Activated CD4-positive, alpha-beta T cell treated with anti-CD3 and anti-CD28 coated beads for 24 hours (primary cell): ENCODE measurements at places on chromosomes 4 and X.

DNA sequence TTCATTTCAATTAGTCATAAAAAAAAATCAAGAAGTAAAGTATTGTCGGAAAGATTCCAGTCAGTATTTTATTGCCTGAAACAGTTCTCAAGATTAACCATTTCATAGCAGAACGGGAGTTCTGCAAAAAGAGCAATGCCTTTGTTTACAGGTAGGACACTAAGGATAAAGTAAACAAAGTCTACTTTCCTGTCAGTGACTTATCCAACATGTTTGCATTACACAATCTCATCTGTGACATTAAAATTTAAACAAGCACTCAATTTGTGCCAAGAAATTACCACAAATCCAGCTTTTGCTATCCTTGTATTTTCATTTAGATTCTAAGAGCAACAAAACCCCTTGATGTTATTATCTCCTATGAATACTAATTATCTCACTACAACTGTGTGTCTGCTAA, 306.5 kb upstream of the LDB2 start:
- DNase-seq, result no peak

DNA sequence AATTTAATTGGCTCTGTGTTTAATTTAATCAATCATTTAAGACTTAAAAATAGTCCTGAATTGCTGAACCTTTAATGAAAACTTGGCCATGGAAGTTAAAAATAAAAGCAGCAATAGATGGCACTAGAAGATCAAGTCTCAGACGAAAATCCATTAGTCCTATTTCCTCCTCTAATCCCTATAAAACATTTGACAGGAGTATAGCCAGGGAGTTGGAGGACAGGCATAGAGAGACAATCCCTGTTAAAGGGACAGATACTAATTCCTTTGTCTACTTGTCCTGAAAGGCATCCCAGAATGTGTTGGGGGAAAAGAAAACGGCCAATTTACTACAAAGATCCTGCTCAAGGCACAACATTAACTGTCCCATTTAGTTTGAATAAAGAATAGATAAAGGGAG, 276.3 kb upstream of the TACR3 start:
- no peak for DNase-seq

DNA sequence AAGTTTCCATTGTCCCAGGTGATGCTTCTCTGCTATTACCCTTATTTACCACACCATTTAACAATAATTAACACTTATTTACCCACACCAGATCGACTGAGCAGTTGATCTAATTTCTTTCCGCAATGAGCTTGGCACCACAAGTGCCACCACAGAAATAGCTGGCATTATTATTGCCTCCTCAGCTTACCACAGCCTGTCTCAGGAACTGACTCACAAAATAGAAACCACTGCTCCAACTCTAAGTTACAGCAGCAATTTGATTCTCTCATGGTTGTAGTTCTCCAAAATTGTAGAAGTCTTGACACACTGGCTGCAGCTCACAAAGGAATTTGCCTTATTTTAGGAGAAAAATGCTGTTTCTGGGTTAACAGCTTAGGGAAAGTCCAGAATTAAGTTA, 22.5 kb downstream of the ZNF721 start:
- DNase-seq, result no peak

GRCh38 chrX:81874807-81875206, 672.9 kb downstream of the SH3BGRL start:
- DNase-seq, result no peak

DNA sequence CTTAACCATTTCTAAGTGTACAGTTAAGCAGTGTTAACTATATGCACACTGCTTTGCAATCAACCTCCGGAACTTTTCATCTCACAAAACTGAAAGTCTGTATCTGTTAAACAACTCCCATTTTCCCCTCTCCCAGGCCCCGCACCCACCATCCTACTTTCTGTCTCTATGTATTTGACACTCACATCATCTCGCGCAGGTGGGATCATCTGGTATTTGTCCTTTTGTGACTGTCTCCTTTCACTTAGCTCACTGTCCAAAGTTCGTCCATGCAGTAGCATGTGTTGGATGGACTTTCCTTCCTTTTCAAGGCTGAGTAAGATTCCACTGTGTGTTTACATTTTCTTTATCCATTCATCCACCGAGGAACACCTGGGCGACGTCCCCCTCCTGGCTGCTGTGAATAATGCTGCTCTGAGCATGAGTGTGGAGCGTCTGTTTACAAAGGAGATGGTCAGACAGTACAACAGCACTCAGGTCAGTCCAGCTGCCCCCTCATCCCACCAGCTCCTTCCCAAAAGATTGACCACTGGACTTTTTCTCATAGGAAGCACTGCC, 39.8 kb downstream of the DCTD start:
- DNase-seq, result no peak

DNA sequence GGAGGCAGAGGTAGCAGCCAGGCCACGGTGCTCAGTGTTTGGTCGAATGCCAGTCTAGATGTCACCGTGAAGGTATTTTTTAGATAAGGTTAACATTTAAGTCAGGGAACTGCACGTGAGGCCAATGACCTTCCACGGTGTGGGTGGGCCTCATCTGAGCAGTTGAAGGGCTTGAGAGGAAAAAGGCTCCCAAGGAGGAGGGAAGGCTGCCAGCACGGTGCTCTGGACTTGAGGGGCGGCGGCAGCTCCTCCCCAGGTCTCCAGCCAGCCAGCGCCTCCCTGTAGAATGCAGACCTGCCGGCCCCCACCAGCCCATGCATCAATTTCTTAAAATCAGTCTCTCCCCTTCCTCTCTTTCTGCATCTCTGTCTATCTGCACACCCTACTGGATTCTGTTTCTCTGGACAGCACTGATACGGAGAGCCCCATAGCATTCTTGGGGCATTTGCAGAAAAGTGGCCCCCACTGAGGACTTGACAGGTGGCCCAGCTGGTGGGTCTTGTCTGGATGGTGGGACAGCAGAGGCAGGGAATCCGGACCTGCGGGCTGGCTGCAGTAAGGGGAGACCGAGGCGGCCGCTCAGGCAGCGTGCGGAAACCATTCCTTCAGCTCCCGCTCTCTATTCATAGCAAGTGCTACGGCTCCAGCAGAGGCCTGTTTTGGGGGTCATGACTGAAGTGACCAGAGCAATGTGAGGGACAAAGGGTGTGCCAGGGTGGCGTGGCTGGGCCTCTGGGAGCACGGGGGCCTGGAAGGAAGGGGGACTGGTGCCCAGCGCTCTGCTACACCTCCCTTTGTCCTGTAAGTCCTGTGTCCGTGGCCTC, 7.9 kb upstream of the RGS12 start:
- no peak for DNase-seq

- no peak for DNase-seq
Observed at GRCh38 chr4:17773135-17773698, 8.2 kb downstream of the FAM184B start.

DNA sequence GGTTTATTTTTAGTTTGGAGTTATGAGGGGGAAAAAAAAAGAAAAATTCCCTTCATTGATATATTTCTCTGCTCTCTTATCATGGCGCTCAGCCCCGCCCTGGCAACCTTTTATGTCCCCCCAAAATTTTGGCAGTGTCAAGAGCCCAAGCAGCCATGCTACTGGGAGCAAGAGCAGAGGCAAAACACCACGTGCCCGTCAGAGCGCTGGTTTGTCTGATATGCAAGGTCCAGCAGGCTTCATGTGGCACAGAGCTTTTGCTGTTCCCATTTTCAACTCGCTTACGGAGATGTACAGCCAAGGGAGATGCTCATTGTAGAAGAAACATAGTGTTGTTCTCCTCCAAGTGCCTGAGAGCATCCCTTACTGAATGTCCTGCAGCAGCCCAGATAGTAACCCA, 27.3 kb downstream of the SLITRK2 start:
- DNase-seq, result no peak

DNA sequence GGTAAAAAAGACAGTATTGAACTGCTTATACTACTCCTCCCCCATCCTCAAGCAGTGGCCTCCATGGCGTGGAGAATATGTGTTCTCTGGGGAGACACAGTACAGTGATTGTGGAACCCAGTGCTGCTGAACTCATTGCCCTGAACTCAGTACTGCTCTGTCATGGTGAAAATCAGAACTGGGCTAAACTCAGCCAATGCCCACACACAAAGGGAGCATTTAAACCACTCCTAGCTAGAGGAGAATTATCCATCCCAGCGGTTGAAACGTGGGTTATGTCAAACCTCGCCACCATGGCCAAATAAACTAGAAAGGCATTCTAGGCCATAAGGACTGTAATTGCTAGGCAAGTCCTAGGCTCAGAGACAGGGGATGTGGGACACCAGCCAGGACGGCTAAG, 131.8 kb downstream of the SPOCK3 start:
- DNase-seq, result no peak

DNA sequence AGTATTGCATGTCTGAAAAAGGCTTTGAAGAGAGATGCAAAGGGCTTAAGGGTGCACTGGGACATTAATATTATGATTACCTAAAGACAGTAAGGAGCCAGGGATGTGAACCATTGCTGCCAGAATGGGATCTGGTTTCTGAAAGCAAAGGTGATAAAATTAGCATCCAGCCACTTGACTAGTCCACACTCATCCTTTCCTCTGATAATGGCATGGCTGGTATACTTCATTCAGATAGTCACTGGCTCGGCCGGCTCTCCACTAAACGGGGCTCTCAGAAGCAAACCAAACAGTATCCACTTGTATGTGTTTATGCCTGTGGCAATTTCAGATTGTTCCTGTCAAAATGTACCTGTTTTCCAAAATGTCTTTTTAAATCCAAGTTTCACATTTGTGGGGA, 46.4 kb downstream of the MAMLD1 start:
- no peak for DNase-seq

DNA sequence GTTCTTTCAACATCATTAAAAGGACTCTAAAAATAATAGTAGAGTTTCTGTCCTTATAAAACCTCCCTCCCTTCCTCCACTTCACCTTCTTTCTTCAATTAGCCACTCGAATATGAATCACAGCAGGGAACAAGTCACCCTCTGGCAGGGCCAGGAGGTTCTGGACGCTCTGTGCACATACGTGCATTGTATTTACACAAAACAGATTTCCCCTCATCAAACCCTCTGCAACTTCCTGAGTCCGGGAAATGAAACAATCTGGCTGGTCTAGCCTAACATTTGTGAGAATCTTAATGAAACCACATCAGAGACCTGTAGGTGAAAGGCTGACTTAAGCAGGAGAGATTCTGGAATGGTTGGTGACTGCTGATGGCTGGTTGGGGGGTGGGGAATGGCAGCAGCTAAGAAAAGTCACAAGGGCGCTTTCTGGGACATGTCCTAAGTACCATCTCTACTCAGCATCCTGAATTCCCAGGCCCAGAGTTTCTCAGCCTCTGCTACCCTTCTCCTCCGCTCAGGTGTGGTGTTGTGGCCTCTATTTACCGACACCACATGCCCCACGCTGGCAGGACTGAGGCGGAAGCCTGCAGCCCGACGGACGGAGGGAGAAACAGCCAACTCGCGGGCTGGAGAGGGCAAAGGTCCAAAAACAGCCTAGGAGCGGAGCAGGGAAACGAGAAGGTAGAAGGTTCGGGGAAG, 1.0 kb downstream of the ZDHHC9 start:
- no peak for DNase-seq

DNA sequence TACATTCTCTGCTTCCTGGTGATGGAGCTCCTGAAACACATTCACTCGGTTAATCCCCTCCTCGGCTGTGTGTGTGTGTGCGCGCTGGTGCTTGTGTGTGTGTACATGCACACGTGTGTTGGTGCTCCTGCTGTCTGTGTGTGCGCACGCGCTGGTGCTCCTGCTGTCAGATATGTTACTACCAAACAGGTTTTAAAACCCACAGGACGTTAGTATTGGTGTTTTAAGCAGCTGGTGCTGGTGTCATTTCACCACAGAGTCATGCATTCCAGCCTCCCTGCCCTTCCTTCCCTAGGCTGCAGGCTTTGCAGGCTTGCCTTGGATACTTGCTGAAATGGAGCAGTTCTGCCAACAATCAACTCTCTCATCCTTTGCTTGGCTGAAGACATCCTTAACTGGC, 48.1 kb upstream of the CPLX1 start:
- no peak for DNase-seq
